ENCODE measurements at places on chromosomes 4 and X.
A peak's percentile ranks its signal among the peaks of the same experiment; 100 is the strongest.

DNA sequence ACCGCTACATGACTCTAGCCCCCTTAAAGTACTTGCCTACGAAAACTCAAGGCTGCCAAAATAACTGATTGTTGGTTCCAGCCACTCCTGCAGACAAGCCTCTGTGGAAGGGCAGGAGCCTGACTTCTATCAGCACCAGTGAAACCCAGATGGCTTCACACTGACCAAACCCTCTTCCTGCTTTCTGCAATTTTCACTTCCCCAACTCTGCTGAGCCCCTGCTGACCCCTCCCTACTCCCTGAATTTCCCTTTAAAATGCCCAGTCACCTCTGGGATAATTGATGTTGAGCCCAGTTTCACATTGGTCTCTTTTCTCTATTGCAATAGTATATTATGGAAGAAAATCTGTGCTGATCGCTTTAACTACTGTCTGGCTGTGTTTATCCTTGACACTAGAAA is 61.6 kb upstream of the STS start:
- DNase-seq, result no peak

GRCh38 chr4:83644677-83645659 is 109.1 kb downstream of the GPAT3 start:
- DNase-seq, result peak; percentile 18

DNA sequence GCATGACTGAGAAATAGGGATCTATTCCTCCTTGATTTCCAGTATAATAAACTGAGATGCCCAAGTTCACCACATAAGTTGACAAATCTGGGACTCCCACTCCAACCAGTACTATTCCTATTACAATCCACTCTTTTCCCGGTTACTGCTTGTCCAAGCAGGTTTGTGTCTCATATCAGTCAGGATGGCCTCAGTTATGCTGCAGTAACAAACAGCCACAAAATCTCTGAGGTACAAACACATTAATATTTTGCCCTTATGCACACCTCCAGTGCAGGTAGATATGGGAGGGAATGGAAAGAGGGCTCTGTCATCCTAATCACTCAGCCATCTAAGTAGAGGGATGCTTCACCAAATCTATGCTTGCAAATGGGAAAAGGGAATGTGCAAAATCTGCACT is 207.8 kb downstream of the RAB28 start:
- no peak for DNase-seq

- DNase-seq, result no peak
These were observed 976.2 kb downstream of the FSTL5 start for GRCh38 chr4:161187569-161187968.

DNA sequence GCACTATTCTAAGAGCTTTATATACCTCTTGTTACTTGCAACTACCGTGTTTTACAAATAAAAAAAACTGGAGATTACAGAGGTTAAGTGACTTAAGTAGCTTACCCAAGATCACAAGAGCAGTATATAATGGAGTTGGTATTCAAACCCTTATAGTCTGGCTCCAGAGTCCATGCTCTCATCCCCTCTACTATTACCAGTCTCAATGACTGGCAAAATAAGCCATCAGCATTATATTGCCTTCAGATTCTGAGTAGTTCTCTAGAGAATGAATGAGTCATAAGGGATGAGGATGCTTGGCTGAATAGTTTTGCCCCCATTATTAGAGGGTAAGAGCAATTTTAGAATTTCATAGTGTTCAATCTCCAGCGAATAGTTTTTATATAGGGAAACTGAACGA is 170.1 kb upstream of the ATOH1 start:
- DNase-seq, result no peak

DNA sequence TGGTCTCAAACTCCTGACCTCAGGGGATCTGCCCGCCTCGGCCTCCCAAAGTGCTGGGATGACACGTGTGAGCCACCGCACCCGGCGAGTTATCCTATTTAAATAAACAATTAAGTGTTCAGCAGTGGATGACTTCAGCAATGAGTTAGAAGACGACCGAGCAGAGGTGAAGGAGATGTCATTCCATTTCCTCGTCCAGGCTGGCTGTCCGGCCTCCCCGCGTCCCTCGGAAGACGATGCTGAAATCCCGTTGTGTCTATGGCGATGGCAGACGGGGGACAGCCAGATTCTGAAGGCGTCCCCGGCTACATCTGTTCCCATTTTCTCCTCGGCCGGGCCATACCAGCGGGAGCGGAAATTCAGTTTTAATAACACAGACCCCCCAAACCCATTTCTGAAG is 209.8 kb downstream of the CRLF2 start:
- no peak for DNase-seq

GRCh38 chrX:585115-585808 is 45.3 kb upstream of the SHOX start:
- no peak for DNase-seq

- DNase-seq, result no peak
These were observed 79.0 kb downstream of the SOX3 start for GRCh38 chrX:140425712-140426395.

- no peak for DNase-seq
These were observed 66.1 kb upstream of the HGFAC start for GRCh38 chr4:3375688-3376087.

DNA sequence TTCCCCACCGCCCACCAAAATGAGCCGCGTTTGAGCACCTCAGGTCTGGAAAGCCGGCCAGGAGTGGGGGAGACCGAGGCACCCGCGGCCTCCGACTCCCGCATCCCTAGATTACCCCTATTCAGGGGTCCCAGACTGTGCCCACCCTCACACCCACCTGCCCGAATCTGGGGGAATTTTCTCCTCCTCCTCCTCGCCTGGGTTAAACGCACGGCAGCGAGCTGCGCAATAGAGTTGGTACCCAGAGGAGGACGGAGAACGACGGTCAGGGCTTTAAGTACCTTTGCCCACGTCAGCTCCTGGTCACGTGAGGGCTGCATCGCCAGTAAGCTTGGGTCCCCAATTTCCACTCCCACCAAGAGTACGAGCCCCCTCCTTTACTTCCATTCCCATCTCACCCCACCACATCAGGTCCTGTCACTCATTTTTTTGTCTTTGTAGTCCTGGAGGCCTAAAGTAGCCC is at the start of gene ARMCX2:
Gene ARMCX2, minus strand, starts transcription at position 250 of the 463 bp plus-strand sequence. CDS start 2,262 bp downstream, outside the sequence.
- peak; percentile 26 for DNase-seq

GRCh38 chrX:45274576-45274975 is 73.9 kb upstream of the DIPK2B start:
- no peak for DNase-seq

DNA sequence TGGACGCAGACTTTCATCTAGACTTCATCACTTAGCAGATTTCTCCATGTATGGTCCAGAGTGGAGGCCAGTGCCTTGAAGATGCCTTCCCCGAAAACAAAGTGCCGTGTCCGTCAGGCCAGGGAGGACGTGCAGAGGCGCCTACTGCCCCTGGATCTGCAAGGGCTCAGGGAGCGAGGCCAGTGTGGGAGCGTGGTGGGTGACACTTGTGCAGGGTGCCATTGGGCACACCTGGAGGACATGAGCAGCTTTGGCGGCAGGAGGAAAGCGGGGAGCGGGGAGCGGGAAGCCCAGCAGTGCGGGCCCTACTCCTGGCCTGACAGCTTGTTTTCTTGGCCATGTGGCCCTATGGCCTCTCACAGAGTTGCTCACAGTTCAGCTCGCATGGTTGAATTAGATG is 25.8 kb downstream of the WFS1 start:
- no peak for DNase-seq

GRCh38 chrX:33447285-33447684 is 235.9 kb upstream of the DMD start:
- no peak for DNase-seq

DNA sequence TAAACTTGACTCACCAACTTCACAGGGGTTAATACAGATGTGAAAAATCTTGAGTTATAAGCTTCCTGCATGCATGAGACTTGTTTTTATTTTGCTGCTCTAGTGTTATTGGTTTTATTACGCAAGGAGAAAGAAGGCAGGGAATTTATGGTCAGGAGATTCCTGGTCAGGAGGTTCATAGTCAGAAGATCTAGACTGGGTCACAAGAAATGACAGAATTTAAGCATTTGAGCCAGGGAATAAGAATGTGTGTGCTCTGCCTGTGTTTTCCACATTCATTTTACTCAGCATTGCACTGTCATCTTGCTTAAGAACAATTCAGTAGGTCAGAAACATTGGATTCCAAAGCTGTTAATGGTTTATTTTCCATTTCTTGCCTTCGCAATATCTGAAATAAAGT is 2522.1 kb downstream of the ARAP2 start:
- DNase-seq, result no peak

DNA sequence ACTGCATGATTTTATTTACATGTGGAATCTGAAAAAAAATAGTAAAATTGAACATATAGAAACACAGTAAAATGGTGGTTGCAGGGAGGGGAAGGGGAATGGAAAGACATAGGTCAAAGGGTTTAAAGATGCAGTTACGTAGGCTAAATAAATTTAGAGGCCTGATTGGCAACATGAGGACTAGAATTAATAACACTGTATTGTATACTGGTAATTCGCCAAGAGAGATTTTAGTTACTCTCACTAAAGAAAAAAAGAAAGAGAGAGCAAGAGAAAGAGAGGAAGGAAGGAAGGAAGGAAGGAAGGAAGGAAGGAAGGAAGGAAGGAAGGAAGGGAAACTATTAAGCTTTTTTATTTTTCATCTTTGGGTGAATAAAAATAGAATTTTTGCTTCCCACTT is 488.1 kb downstream of the PCDH10 start:
- DNase-seq, result no peak

DNA sequence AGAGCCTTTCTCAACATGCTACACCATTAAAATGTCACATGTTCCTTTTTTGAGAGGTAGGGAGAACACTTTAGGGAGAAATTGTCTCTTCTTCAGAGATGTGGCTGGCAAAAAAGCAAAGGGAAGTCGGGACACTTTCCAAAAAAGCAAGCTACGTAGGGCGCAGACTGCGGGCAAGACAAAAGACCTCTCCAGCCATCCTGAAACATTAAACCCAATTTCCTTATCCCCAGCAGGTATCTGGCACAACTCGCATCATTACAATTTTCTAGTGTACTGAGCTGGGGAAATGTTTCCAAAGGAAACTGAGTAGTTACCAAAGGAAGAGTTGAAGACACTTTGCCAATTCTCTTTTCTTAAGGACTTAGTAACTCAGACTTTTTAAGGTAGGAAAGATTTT is 116.0 kb downstream of the PACRGL start:
- no peak for DNase-seq

- DNase-seq, result no peak
These were observed 79.4 kb upstream of the SPRY1 start for GRCh38 chr4:123317211-123317610.

- DNase-seq, result no peak
These were observed 201.0 kb downstream of the SPRY1 start for GRCh38 chr4:123597586-123597985.

DNA sequence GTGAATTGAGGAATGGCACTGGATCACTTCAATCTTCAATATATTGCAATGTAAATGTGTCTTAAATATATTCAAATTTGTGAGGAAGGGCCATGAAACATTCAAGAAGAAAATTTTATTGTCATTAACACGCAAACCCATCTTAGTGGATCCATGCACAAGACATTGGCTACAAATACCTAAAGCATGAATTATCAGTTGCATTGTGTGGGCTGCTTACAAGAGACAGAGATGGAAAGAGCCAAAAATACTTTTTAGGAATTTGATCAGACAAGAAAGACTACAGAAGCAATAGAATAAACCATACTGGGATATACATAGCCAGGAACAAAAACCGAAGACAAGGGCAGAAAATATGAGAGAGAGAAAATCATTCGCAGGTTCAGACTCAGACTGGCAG is 616.2 kb upstream of the GRIA3 start:
- DNase-seq, result no peak

GRCh38 chr4:122980860-122981259 is 58.5 kb upstream of the NUDT6 start:
- no peak for DNase-seq

DNA sequence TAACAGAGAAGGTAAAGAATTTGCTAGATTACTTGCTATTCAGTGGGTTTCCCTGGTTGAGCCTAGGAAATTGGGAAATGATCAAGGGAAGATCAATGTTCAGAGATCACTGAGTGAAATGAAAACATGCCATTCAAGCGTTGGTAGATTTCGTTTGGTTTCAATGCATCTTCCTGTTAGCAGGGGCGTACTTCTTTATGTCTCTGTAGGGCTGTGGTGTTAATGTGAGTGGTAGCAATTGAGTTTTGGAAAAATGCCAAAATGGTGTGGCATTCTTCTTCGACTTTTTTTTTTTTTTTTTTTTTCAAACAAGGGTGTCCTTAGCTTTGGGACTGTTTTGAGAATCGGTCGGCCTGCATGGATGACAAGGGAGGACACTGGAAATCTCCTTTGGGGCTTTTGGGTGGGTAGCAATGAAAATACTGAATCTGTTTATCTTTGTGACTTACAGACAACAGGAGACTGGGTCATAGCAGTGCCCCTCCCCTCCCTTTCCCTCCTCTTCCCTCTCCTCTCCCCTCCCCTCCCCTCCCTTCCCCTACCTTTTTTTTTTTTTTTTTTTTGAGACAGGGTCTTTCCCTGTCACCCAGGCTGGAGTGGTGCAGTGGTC is 50.4 kb downstream of the SPRY1 start:
- no peak for DNase-seq

GRCh38 chr4:98447648-98448047 is 186.5 kb downstream of the RAP1GDS1 start:
- no peak for DNase-seq

DNA sequence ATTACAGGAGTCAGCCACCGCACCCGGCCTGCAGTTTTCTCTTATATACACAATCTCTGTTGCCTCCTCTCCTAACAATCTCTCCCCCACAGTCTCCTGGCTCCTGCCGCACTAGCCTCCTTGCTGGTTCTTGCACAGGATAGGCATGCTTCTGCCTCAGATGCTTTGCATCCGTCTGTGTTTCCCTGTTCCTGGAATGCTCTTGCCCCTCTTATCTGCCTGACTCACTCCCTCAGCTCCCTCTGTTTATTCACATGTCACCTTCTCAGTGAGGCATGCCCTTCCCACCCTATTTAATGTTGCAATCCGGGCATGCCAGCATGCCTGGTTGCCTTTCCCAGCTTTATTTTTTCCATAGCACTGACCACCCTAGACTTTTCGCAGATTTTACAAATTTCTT is 161.9 kb downstream of the PHF8 start:
- DNase-seq, result no peak

GRCh38 chr4:16827794-16828724 is 70.4 kb downstream of the LDB2 start:
- DNase-seq, result no peak

DNA sequence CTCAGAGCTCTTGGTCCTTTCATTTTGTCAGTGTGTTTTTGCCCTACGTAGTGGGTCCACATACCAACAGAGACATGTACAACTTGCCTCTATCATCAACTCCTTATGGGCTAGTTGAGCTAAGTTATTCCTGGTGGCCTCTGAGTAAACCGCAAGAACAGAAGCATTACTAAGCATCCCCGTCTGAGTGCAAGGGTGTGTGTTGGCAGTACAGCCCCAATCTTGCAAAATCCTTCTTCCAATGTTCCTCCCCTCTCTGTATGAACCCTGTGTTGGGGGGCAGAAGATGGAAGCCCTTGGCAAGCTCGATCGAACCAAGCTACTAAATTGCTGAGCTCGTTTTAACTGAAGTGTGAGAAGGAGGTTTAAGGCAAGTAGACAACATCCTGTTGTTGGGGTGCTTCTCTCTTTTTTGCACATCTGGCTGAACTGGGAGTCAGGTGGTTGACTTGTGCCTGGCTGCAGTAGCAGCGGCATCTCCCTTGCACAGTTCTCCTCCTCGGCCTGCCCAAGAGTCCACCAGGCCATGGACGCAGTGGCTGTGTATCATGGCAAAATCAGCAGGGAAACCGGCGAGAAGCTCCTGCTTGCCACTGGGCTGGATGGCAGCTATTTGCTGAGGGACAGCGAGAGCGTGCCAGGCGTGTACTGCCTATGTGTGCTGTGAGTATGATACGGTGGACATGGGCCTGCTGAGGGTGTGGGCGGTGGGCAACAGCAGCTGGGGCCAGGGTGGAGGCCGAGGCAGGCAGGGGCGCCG is at the start of gene SH2D1A:
Gene SH2D1A, plus strand, starts transcription at position 447 of the 760 bp plus-strand sequence. Its CDS starts 80 bp downstream, at position 527.
- DNase-seq, result no peak

GRCh38 chrX:118928151-118928550 is 46.3 kb upstream of the LONRF3 start:
- DNase-seq, result no peak
